OCI-M1 (cell line): ENCODE measurements at places on chromosomes 6 and 20.

DNA sequence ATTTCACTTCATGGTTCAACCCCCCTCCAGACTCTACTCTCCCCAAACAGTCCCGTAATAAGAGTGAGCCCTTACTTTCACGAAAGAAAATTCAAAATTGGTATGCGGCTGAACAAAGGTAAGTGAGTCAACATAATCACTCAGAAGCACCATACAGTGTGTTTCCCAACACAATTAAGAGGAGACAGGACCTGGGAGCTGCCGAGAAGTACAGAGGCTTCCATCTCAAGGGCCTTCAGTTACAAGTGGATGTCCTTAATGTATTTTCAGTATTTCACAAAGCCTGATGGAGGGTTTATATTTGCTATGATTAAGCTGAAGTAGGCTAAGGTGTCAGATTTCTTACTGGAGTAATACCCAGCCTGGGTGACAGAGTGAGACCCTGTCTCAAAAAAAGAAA lies 51.1 kb downstream of the MYO6 start:
- no peak for DNase-seq

GRCh38 chr6:45617441-45617840 lies 239.7 kb upstream of the SUPT3H start:
- no peak for DNase-seq

- DNase-seq, result peak; percentile 66
Observed at GRCh38 chr6:27901801-27902200, 10.4 kb downstream of the OR2B2 start.

GRCh38 chr20:40493071-40493470 lies 196.0 kb downstream of the MAFB start:
- DNase-seq, result no peak

- DNase-seq, result no peak
Observed at GRCh38 chr6:164296411-164296810, 881.9 kb downstream of the QKI start.

DNA sequence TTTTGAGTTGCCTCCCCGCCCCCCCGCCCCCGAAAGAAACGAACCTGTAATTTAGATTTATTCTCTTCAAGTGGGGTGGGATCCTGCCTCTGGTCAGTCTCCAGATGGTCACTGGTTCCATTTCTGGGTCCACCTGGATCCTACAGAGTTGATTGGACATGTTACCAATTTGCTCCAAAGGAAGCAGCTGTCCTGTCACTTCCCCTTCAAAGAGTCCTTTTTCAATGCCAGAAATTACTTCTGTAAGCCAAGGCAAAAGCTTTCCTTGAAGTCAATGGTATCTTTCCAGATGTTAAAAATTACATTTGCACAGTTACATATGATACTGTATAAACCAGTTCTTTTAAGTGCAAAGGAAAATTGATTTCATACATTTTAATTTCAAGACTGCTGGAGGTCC lies 12.0 kb upstream of the ANKRD60 start:
- DNase-seq, result no peak

GRCh38 chr20:64049060-64049877 lies at the start of gene SOX18:
Gene SOX18, minus strand, starts transcription at chr20:64049639. Its CDS starts 123 bp downstream, at chr20:64049516.
- DNase-seq, result peak; percentile 59

GRCh38 chr6:148723484-148723883 lies 23.3 kb upstream of the UST start:
- no peak for DNase-seq

- no peak for DNase-seq
Observed at GRCh38 chr6:155543166-155543847, 87.7 kb upstream of the NOX3 start.

DNA sequence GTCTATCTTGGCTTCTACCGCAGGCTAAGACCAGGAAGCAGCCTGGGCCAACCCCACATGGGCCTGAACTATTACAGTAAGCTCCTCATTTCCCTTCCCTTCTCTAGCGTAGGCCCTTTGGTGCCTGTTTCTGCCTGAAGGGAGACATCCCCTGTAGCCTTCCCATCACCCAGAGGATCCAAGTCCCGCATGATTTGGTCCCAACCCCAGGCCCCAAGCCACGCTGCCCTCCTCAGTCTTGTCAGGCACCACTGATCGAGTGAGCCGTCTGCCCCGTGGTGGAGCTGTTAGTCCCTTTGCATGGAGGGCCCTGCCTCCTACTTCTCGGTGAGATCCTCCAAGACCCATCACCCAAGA lies 46.4 kb downstream of the EBF4 start:
- DNase-seq, result no peak

- DNase-seq, result peak; percentile 15
Observed at GRCh38 chr6:33583591-33584155, 3.6 kb upstream of the BAK1 start.

GRCh38 chr20:36121981-36122930 lies 32.3 kb upstream of the EPB41L1 start:
- no peak for DNase-seq

DNA sequence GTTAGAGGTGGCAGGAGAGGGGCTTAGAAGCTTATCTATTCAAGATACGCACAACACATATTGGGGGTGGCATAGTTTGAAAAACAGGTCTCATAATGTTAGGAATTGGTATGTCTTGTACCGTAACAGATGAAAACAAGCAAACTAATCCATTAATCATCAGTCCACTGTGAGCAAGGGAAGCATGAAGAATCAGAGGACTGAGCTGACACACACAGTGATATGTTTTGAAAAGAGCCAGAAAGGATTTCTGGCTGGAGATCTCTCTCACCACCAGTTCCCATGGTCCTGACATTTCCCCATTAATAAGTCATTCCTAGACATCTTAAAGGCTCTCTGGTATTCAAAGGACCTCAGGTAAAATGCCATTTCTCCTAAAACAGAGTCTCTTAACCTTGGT lies 158.8 kb upstream of the PHACTR1 start:
- DNase-seq, result no peak

GRCh38 chr20:63703471-63703975 lies 4.3 kb downstream of the ARFRP1 start:
- no peak for DNase-seq

- DNase-seq, result peak; percentile 38
Observed at GRCh38 chr6:66307490-66307889, 600.5 kb upstream of the EYS start.

- peak; percentile 78 for DNase-seq
Observed at GRCh38 chr6:108841377-108841855, 6.8 kb upstream of the ARMC2 start.

GRCh38 chr6:107246249-107246971 lies 131.1 kb upstream of the BEND3 start:
- no peak for DNase-seq

DNA sequence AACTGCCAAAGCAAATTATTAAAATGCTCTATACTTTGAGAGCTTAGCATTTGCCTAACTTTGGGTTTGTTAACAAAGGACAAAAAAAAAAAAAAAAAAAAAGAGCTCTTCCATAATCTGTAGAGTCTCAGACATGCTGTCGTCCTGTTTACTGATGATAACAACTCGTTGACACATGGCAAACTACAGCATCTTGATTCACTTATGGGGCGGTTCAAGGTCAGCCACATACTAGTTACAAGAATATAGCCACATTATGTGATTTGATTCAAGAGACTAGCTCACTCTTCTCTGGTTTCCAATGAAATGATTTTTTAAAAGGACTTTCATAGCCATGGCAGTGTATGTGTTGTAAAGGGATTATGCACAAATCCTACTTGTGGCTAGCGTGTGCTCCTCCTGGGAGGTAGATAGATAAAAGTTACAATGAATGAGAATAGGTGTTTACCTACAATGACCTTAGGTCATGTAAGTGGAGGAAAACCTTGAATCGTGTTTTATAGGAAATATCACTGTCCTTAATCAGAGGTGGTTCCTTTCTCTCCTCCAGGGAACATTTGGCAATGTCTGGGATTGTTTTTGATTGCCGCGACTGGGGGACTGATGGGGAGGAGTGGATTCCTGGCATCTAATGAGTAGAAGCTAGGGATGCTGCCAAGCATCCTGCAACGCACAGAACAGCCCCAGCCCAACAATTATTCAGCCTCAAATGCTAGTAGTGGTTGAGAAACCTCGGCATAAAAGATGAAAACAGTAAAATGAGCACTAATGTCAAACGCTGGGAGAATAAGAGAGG lies 969.2 kb upstream of the SLC35B3 start:
- DNase-seq, result no peak

- DNase-seq, result no peak
Observed at GRCh38 chr6:142343938-142344337, 42.1 kb downstream of the ADGRG6 start.

DNA sequence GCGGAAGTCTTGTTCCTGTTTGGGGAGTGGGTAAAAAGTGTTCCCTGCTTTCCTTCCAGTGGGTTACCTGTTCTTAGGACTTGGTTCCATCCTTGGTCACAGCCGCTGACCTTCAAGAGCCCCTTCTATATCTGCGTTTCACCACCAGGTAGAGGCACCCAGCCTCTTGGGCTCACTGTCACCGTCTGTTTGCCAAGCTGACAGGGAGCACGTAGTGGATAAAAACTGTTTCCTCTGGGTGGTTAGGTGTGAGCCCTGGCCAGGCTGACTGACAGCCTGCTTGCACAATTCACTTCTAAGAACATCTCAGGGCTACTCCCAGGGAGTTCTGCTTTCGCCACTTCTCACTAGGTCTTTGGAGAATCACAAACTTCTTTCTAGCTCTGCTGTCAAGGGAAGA lies 1.8 kb upstream of the JPH2 start:
- DNase-seq, result peak; percentile 57

GRCh38 chr6:91140449-91140848 lies 553.6 kb upstream of the MAP3K7 start:
- DNase-seq, result no peak

DNA sequence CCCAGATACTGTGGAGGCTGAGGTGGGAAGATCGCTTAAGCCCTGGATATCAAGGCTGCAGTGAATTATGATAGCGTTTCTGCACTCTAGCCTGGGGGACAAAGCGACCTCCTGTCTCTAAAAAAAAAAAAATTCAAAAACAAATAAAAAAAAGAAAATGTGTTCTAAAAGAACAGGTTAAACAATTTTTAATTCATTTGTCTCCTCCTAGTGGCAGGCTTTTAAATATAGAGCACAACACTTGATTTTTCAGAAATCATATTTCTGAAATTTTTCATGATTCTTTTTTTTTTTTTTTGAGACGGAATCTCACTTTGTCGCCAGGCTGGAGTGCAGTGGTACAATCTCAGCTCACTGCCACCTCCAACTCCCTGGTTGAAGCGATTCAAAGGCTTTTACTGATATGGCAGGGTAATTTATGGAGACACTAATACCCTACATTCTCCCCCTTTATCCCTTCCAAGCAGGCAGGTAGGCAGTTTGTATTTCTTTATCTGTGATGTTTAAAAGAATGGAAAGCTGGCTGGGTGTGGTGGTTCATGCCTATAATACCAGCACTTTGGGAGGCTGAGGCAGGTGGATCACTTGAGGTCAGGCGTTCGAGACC lies 8.7 kb upstream of the GTF3C6 start:
- peak; percentile 82 for DNase-seq

DNA sequence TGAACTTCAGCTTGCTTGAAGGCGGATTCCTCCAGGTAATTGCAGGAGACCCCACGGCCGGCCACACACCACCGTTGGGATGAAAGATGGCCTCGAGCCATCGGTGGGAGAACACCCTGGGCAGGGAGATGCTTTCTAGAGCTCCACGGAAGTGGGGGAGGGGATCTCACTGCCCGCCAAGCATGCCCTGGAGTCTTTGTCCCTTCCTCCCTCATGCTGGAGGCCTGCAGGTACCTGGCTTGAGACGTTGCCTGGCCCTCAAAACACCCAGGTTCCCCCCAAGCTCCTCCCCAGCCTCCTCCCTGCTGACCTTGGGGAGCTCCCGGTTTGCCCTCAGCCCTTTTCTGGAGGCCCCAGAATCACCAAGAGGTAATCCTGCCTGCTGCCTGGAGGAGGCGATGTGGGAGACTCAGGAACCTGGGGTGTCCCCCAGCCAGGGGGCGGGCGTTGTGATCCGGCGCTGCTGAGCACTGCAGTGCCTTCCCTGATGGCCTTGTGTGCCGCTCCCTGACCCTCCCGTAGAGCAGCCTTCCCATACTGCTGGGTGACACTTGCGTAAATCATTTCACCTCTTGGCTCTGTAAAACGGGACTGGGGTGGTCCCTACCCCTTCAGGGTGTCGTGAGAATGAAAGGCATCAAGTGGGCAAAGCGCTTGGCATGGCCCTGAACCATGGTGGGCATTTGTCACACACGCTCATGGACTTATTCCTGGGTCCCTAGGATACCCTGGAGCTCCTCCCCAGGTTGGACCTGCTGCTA lies 91.4 kb downstream of the CEBPB start:
- peak; percentile 15 for DNase-seq

DNA sequence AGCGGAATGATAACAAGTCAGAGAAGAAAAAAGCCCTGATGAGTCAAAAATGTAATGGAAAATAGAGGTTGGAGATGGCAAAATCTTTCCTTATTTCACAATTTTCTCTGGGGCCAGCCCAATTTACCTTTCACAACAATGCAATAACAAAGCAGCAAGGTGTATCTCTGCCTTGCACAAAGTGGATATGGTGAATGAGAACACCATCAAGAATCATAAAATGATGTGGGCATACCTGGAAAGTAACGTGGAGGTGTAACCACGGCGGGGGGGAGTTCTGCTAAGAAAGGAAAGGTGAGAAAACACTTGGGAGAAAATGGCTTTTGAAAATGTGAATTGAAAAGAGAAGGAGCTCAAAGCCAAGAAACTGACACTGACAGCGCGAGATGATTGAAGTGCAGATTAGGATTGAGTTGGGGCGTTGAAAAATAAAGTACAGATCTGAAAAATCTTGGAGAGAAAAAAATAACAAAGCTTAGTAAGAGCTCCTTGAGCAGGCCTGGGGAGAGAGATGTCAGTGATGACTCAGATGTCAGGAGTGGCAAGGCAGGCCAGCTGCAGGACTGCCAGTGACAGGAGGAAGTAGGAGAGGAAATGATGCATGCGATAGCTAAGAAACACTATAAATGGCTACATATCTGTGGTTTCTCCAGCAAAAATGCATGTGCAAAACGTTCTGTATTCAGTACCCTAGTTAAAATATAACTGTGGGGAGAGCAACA lies 26.2 kb downstream of the ARHGAP18 start:
- peak; percentile 96 for DNase-seq

DNA sequence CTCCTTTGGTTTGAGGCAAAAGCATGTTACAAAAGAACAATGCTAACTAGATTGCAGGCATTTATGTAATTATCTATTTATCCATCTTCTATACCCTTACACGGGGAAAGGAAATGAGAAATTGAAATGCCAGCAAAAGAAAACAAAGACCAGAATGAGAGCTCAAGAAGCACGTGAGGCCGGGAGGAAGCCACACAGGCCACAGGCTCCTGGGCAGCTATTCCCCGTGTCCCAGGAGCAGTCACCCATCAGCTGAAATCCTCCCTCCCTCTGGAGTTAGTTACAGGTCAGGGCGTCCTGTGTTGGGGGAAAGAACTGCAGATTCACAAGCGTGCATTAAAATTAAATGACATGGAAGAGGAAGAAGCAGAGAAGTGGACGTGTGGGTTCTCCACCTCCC lies 64.7 kb upstream of the RPS6KA2 start:
- DNase-seq, result no peak

- DNase-seq, result peak; percentile 22
Observed at GRCh38 chr6:2799936-2800527, 34.8 kb downstream of the WRNIP1 start.

GRCh38 chr6:159766906-159767305 lies 5.1 kb downstream of the ACAT2 start:
- DNase-seq, result no peak
